ENCODE measurements at places on chromosomes 11 and 22.

- DNase-seq, result no peak
Observed at GRCh38 chr11:35937111-35937510, 6.8 kb upstream of the LDLRAD3 start.

- no peak for DNase-seq
Observed at GRCh38 chr11:87290304-87290922, 252.7 kb downstream of the TMEM135 start.

DNA sequence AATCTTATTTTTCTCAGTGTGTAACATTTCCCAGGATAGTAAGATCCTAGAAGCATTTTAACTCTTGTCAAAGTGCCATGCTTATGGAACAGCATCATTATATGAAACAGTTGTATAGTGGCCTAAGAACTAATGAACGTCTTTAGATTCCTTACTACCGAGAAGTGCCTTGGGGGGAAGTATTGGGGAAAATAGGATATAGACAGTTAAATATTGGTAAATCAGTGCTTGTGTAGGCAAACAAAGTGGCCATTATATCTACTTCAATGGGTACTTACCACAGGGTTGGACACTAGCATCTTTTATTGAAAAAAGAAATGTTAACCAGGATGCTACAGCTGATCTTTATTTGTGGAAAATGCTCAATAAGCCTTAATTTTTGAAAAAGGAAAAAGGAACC lies 11.3 kb downstream of the FAR1 start:
- DNase-seq, result no peak

- DNase-seq, result no peak
Observed at GRCh38 chr11:83827520-83827919, 541.4 kb upstream of the CCDC90B start.

DNA sequence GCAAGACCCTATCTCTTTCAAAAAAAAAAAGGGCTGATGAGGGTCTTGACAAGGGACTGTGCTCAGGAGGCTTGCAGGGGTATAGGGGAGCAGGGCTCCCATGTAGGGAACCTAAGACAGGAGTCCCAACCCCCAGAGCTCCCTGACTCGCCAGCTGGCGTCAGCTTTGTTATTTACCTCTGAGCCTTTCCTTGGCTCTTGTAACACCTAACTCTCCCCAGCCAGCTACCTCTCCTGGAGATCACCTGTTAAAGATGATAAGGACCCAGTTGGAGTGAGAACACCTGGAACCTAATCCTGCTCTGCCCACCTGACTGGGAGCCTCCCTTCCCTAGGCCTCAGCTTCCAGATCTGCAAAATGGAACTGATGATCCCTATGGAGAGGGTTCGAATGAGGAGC lies 13.2 kb downstream of the SLC35E4 start:
- DNase-seq, result no peak

- no peak for DNase-seq
Observed at GRCh38 chr11:65858681-65859087, 704 bp upstream of the CFL1 start.

GRCh38 chr11:126267650-126268049 lies 1.0 kb downstream of the SRPRA start:
- DNase-seq, result no peak

DNA sequence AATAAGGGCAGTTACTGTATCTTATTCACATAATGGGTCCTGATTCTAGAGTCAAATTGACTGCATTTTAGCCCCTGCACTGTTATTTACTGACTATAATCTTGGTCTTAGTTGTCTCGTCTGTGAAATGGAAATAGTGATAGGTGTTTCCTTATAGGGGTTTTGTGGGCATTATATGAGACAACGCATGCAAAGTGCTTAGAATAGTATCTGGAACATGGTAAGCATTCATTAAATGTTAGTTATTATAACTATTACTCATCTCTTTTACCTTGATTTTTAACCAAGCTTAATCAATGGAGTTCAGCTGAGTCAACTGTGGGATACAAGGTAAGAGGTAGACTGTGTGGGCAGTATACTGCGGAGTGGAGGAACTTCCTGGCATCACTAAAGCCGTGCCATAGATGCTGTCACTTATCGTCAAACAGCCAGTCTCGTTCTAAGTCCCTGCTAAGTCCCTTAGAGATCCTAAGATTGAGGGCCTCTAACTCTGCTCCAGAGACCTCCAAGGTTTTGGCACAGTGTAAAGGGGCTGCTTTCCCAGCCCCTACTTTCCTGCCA lies 2.6 kb upstream of the ZC3H12C start:
- no peak for DNase-seq

- no peak for DNase-seq
Observed at GRCh38 chr22:43144949-43145348, 1.8 kb upstream of the MCAT start.

DNA sequence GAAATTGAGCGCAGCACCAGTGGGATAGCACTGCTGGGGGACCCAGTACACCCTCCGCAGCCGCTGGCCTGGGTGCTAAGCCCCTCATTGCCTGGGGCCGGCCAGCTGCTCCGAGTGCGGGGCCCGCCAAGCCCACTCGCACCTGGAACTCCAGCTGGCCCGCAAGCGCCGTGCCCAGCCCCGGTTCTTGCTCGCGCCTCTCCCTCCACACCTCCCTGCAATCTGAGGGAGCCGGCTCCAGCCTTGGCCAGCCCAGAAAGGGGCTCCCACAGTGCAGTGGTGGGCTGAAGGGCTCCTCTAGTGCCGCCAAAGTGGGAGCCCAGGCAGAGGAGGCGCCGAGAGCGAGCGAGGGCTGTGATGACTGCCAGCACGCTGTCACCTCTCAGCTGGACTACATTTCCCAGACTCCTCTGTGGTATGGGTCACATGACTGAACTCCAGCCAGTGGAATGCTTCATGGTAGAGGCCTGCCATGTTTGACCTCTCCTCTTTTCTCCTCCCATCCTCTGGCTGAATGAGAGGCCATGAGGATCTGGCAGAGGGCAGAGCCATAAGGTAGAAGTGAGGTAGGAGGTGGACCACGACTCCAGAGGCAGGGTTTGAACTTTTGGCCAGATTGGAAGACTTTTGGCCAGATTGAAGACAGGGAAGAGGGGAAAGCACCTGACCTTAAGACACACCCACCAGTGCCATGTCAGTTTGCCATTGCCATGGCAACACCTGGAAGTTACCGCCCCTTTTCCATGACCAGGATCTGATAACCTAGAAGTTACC lies 6.2 kb downstream of the MRGPRD start:
- DNase-seq, result no peak

DNA sequence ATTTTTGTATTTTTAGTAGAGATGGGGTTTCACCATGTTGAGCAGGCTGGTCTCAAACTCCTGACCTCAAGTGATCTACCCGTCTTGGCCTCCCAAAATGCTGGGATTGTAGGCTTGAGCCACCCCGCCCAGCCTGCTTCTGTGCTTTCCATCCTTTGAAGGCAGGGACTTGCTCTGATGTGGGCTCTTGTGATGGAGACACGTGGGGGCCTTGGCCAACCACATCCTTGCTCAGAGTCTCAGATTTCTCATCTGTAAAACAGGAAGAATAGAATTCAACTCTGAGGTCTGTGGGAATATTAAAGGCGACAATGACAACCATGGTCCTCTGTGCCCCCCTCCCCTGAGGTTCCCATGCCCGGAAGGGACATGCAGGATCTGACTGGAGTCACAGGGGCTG lies 3.8 kb upstream of the GGA1 start:
- DNase-seq, result no peak

- DNase-seq, result no peak
Observed at GRCh38 chr11:135074397-135074998, 662.5 kb upstream of the B3GAT1 start.

- no peak for DNase-seq
Observed at GRCh38 chr22:46429325-46429853, 93.9 kb downstream of the TRMU start.

- DNase-seq, result no peak
Observed at GRCh38 chr22:31615940-31616314, 46.1 kb downstream of the PISD start.

DNA sequence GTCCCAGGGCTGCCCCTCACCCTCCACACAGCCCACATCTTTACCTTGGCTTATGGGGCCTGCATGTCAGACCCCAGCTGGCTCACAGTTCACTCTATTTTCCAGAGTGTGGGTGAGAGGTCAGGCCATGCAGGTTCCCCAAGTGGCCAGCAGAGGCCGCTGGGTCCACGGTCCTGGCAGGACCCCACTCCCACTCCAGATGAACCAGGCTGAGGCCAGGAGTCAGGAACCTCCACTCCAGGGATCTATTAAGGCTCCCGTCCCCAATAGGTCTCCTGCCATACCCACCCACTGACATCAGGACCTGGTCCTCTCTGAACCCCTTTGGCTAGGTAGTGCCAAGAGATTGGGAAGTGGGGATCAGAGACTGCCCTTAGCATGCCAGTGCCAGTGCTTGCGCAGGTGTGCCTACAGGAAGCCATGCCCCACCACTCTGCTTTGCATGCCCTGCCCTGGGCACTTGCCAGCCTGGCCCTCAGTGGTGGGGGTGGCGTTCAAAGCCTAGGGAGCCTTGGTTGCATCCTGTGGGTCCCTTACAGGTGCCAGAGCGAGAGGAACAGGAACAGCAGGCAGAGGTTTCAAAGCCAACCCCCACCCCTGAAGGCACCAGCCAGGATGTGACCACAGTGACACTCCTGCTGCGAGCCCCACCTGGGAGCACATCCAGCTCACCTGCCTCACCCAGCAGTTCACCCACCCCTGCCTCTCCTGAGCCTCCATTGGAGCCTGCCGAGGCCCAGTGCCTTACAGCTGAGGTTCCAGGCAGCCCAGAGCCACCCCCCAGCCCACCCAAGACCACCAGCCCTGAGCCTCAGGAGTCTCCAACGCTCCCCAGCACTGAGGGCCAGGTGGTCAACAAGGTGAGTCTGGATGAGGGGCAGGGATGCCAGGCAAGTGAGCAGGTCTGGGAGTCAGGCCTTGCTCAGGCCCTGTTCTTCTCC lies 8.3 kb downstream of the SMTN start:
- DNase-seq, result no peak

GRCh38 chr11:118606844-118607228 lies 579 bp upstream of the PHLDB1 start:
- no peak for DNase-seq

DNA sequence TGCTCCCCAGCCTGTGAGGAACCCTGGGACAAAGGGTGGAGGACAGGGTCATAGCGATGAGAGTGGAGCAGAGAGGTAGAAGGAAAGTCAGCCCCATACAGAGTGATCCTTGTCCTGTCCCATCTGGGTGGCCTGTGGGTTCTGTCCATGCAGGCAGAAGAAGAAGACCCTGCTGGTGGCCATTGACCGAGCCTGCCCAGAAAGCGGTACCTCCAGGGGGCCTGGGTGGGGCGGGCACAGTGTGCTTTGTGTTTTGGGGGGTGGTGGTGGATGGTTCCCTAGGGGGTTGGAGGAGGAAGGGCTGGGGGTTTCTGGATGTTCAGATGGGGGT lies 7.9 kb downstream of the SIDT2 start:
- no peak for DNase-seq

DNA sequence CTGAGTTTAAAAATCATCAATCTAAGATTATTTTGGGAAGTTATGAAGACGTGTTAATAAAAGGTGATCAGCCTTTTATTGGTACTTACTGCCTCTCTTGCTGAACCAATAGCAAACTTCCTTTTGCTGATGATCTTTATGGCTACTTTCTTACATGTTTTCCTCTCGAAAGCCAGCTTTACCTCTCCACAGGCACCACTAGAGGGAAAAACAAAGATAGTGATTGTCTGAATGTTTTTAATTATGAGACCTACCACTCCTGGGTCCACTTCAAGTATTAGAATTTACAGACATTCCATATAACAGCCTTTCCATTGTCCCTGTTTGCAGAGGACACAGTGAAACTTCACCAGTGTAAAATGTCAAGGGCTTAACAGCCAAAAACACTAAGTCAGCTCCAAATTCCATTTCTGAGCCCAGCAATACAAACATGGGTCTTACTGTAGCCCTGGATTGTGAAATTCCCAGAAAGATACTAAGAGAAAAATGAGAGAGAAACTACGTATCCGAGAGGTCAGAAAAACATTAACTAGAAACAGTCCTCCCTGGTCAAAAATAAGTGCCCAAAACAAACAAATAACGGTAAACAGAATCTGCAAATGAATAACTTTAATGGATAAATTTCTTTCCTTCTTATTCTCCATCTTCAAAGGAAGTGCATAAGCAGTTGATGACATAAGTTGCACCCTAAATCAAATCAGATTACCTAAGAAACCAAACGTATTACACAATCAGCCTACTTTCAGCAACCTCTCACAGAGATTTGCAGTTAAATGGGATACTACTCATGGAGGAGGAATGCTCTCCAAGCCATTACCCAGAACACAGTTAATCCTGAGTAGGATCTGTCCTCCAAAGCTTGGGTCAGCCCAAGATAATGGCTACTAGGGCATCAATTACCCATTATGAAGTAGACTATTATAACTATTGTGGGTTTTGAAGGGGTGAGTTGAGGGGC lies 29.5 kb downstream of the CHEK2 start:
- DNase-seq, result peak; percentile 88

DNA sequence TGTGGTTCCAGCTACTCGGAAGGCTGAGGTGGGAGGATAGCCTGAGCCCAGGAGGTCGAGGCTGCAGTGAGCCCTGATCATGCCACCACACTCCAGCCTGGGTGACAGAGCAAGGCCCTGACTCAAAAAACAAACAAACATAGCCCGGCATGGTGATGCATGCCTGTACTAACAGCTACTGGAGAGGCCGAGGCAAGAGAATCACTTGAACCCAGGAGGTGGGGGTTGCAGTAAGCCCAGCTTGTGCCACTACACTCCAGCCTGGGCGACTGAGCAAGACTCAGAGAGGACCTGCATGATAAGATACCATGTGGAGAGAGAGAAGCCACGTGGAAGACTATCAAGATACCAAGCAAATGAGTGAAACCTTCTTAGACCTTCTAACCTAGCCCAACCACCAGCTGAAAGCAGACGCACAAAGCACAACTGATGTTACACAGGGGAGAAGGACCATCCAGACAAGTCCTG lies 36.1 kb downstream of the AMBRA1 start:
- no peak for DNase-seq

GRCh38 chr11:110409174-110409573 lies 20.6 kb upstream of the FDX1 start:
- DNase-seq, result no peak

DNA sequence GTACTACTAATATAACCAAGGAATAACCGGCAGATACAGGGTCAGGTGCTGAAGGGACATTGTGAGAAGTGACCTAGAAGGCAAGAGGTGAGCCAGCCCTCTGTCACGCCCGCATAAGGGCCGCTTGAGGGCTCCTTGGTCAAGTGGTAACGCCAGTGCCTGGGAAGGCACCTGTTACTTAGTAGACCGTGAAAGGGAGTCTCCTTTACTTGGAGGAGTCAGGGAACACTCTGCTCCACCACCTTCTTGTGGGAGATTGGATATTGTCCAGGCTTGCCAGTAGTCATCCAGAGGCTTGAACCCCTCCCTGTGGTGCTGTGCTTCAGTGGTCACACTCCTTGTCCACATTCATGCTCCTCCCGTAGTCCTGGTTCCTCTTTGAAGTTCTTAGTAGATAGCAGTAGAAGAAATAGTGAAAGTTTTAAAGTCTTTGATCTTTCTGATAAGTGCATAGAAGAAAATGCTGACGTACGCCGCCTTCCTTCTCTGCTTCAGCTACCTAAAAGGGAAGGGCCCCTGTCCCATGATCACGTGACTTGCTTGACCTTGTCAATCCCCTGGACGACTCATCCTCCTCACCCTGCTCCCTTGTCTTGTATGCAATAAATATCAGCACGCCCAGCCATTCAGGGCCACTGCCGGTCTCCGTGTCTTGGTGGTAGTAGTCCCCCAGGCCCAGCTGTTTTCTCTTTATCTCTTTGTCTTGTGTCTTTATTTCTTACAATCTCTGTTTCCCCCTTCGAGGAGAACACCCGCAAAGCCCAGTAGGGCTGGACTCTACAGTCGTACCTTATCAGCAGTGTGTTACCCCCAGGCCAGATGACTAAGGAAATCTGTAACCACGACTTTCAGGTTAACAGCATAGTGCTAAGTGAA lies 6.1 kb downstream of the NUP50 start:
- no peak for DNase-seq

- no peak for DNase-seq
Observed at GRCh38 chr11:92253421-92253820, 28.8 kb downstream of the FAT3 start.

All from AG09319 (cell line).